ENCODE measurements at places on chromosomes 6 and 20.

GRCh38 chr20:22744341-22745193 lies 160.2 kb upstream of the FOXA2 start:
- DNase-seq = no peak

GRCh38 chr6:70663881-70664466 lies 3.7 kb upstream of the SMAP1 start:
- no peak for DNase-seq

GRCh38 chr20:34564833-34565232 lies 6.3 kb downstream of the MAP1LC3A start:
- DNase-seq = no peak

GRCh38 chr20:33113387-33113908 lies 34.0 kb downstream of the BPIFB4 start:
- no peak for DNase-seq

GRCh38 chr6:133441491-133441890 lies 200.3 kb downstream of the EYA4 start:
- DNase-seq = no peak

GRCh38 chr20:2285613-2286012 lies 10.2 kb upstream of the TGM3 start:
- DNase-seq = no peak

DNA sequence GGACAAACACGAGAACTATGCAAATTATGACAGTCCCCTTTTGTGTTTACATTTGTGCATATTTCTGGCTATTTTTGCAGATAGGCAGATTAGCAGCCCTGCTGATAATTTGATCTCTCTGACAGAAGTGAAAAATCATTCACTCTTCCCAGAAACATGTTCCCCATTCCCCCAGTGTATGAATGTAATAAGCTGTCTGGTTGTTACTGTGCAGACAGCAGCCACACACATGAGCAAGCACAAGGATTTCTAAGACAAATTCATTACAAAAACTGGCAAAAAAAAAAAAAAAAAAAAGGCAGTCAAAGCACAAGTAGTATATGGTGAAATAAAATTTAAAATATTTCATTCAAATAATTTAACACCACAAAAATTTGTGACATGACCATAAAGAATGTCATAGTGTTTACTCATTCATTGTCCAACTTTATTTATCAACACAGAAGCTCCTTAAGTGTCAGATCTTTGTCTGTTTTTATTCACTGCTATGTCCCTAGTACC lies 95.5 kb upstream of the VGLL2 start:
- no peak for DNase-seq

DNA sequence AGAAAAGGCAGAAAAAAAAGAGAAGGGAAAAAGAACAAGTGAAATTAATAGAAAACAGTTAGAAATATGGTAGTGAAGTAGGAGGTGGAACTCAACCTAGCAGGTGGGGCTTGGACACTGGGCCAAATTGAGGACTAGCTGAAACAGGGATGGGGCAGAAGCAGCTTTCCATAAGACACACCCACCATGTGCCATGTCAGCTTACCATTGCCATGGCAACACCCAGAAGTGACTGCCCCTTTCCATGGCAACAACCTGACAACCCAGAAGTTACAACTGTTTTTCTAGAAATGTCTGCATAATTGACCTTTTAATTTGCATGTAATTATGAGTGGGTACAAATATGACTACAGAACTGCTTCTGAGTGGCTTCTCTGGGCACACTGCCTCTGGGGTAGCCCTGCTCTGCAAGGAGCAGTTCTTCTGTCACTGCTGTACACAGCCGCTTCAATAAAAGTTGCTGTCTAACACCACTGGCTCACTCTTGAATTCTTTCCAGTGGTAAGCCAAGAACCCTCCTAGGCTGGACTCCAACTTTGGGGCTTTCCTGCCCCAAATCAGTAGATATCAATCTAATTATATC lies 35.9 kb upstream of the SLC24A3 start:
- peak; percentile 40 for DNase-seq

DNA sequence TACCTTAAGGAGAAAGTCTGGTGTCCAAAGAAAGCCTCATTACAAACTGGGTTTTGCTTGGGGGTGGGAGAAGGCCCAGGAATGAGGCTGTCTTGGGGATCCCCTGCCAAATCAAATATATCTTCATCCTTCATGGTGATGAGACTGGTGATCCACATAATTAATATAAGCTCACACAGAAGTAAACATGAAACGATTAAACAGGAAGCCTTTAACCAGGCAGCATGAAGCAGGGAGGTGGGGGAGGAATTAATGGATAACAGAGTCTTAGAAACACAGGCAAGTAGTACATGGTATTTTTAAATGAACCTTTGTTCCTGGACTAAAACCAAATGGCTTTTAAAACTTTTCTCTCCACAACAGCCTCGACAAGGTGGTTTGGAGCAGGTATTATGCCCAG lies 437.5 kb downstream of the TFAP2A start:
- DNase-seq = no peak

- no peak for DNase-seq
Measured at GRCh38 chr6:7267466-7268091, 45.4 kb downstream of the SSR1 start.

DNA sequence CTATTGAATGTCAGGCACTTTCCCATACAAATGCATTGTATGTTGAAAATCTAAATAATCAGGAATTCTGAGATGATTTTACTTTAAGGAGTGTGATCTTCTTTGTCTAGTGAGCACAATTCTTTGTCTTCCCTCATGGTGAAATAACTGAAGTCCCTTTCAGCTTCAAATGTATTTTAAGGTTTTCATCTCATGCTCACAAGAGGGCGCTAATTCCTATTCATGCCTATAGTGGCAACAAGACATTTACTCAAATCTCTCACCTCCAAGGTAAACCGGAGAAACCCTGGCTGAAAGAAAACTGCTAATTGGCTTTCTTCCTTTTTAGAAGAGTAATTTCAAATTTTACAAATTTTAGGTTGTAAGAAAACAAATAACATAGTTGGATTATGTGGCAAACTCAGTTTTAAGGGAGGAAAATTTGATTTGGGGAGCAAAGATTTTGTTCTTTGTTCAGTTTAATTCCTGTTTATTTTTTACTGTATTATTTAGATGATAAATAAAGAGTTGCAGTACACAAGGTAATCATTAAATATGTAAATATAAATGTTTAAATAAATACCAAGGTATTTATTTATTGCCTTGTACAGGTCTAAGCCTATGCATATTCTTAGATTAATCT lies 69.1 kb downstream of the SLC35F1 start:
- no peak for DNase-seq

DNA sequence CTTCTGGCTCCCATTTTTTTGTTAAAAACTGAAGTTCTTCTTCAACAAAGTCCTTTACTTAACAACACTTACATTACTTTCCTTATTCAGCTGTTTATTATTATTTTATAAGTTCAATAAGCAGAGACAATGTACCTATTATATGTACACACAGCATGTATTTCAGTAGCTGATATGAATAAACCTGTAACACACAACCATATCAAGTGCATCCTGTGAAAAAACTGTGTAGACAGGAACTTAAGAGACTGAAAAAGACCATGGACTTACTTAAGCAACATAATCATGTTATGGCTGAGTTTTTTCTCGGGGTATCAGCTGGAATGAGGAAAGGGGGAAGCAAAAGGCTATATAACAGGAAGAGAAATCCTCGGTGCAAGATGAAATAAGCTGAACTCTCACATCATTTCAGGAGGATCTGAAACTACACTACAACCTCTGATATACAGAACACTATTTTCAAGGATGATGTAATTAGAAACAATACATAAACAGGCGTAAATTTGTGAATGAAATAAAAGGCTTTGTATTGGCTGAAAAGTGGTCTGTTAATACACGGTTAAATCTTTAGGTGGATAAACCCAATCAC lies 70.9 kb downstream of the REV3L start:
- no peak for DNase-seq

GRCh38 chr6:51675922-51676275 lies 411.5 kb downstream of the PKHD1 start:
- no peak for DNase-seq

DNA sequence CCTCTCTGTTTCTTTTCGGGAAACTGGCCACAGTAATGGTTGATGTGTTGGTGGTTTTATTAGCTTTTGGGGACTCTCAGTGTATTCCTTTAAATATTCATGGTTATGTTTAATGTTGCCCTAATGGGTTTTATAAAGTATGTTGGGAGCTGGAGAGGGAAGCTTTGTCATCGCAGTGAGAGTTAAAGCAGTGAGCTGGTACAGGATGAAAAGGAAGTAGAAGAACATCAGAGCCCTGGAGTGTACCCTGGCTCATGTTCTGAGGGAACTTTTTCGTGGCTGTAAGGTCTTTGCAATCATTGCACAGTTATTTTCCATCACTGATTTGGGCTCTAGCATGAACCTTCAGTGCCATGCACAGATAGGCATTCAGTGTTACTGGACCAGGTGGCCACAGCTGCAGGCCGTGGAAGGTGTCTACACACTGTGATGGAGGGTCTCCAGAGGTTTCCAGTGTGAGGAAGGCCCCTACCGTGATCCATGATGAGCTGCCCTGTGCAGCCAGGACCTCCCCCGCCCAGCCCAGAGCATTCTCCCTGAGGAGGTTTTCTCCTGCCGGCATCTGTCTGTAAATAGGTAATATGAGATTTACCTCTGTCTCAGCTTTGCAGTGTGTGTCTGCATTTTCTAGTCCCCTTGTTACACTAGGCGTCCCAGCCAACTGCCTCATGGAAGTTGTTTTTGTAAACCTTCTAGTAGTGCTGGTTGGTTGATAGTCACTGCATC lies 22.4 kb upstream of the TMEM217 start:
- DNase-seq = no peak

GRCh38 chr6:145331066-145331465 lies 404.3 kb downstream of the EPM2A start:
- DNase-seq = no peak

GRCh38 chr6:46267515-46267914 lies 96.7 kb upstream of the ENPP5 start:
- no peak for DNase-seq

GRCh38 chr20:33046412-33046811 lies 7.3 kb upstream of the BPIFB3 start:
- DNase-seq = no peak

- no peak for DNase-seq
Measured at GRCh38 chr20:53550280-53551187, 43.1 kb downstream of the ZNF217 start.

DNA sequence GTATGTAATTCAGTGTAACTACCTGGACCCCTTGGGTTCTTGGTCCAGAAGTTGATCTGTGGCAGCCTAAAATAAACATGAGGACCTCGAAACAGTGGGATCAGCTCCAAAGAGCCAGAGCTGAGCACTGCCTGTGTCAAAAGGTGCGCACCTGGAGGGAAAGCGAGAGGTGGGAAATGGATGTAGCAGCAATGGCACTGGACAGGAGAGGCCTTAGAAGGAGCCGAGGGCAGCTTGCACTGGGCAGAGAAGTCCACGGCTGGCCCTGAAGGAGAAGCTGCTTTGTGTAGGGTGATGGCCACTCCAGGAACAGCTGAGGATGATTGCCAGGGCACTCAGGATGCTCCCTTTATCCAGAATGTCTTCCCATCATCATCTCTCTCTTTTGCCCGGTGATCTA lies 213.9 kb upstream of the SNX9 start:
- DNase-seq = no peak

- DNase-seq = no peak
Measured at GRCh38 chr6:24822696-24823095, 24.0 kb upstream of the ARMH2 start.

DNA sequence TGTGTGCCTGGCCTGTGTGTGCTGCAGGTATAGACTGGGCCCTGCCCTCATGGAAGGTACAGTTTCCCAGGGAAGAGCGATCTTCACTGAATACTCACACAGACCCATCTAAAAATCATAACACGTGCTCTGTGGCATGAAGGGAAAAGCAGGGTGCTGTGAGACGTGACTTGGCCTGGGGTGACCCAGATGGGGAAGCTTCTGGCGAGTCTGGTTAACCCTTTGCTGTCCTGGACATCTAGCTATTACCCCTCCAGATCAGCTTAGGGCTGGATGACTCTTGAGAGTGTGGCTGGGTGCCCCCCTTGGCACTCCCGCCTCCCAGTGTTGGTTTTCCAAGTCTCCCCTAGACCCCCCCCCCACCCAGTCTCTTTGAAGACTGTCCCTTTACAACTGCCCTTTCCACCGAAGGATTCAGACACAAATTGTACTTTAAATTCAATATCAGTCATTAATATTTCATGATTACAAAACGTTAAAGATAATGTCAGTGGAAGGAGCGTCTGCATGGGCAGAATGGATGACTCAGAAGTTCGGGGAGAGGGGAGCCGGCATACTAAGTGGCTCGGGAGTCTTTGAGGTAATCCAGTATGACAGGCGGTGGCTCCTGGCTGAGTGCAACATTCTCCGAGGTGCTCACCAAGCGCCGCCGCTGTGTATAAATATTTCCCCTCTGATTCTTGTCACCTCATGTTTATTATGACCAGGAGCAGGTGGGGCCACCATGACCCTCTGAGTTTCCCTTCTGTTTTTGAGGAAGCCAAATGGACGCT lies 77.3 kb downstream of the CD40 start:
- no peak for DNase-seq

DNA sequence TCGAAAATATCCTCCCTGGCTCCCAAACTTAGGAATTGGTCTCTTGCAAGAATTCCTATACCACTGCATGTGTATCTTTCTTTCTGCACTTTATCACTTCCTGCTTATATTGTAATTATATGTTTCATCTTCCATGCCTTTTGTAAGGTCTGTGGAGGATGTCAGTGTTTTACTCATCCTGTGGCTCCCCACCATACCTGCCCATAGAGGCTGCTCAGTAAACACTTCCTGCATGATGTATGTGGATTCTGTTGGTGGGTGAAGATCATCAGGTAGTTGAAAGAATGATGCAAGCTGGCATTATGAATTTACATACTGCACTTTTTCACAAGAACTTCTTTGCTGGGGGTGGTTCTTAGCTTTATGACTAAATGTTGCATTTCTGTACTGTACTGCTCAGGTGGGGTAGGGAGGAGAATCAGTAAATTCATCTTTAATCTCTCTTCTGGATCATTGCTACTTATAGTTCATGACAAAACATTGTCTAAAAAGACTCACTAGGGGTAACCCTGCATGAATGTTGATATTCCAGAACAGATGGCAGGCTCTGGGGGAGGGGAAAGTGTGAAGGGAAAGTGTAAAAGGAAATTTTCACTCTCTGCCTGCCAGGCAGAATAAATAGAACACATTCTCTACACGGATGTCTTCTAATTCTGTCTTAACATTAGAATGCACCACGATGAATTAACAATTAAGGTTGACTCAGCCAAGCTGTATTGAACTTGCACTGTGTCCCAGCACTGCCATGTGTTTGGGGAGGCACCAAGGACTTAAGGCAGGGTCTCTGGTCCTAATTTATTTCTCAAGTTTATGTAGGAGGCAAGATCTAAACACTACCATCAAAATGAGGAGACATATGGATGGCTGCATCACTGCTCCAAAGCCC lies 36.0 kb upstream of the KLHL31 start:
- DNase-seq = no peak

DNA sequence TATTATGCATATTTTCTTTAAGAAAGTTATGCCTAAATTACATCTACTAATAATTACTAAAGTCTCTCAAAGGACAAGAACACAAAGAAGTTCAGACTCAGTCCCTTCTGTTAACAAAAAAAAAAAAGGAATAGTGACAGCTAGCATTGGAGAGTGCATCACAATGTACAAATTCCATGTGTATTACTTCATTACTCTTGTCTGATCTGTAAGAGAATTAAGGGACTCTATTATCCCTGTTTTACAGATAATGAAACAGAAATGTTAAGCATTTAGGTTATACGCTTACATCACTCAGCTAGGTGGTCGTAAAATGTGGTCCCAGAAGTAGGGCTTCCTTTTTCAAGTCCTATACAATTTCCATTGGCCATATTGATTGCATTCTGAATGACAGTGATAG lies 17.2 kb upstream of the VNN1 start:
- no peak for DNase-seq
